ENCODE measurements at places on chromosomes 1 and 21.

GRCh38 chr1:42963378-42964043 lies 4.8 kb upstream of the SLC2A1 start:
- DNase-seq: peak; percentile 86

DNA sequence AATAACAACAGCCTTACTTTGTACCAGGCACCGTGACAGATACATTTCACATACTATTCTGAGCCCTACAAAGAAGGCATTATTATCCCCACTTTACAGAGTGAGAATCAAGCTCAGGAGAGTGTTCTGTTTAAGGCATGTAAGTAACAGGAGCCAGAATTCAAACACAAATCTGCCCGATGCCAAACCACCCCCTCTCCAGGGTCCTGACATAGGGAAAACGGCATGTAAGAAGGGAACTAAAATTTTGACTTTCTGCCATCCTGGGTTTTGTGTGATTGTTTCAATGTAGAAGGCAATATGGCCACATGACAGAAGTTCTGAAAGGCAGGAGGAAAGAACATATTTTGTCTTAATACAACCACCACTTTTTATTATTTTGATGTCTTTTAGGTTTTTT lies 5.5 kb downstream of the FUCA1 start:
- no peak for DNase-seq

DNA sequence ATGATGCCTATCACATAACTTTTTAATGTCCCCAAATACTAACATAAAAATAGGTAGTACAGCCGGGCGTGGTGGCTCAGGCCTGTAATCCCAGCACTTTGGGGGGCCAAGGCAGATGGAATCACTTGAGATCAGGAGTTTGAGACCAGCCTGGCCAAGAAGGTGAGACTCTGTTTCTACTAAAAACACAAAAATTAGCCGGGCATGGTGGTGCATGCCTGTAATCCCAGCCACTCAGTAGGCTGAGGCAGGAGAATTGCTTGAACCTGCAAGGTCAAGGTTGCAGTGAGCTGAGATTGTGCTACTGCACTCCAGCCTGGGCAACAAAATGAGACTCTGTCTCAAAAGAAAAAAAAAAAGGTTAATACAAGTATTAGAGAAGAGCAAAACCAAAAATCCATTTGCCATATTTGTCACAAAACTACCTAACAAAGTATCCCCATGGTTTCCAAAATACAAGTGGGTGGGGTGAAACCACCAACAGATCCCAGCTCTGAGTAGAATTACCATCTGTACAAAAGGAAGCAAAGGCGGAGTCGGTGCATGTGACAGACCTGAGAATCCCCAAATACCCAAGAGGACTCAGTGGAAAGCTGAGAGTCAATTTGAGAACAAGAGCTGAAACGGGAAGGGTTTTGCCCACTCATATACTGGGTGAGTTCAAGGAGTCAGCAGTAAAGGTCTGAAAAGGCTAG lies 113.2 kb downstream of the TOMM20 start:
- DNase-seq: no peak

DNA sequence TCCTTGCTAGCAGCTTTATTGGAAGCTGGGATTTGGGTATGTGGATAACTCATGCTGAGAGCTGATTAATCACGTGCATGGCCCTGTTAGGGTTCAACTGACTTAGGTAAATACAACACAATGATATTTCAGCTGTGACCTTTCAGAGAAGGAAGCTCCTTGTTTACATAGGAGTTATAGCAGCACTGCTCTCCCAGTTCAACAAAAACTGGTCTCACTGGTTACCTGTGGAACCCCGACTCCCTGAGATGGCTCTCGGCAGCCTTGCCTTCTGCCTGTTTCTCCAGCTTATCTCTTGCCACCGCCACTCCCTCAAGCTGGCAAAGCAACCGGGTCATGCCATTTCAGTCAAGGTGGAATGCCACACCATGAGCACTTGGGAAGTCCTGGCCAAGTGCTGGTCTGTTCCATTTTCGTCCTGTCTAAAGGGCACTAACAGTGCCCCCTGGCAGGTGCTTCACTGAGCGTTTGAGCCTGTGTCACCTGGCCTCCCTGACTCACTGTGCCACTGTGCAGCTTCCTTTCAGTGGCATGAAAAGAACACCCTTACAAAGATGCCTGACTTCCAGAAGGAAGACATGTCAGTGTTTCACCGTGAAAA lies 31.6 kb downstream of the DOP1B start:
- DNase-seq: no peak

GRCh38 chr1:171826973-171827372 lies 14.3 kb upstream of the DNM3 start:
- no peak for DNase-seq

DNA sequence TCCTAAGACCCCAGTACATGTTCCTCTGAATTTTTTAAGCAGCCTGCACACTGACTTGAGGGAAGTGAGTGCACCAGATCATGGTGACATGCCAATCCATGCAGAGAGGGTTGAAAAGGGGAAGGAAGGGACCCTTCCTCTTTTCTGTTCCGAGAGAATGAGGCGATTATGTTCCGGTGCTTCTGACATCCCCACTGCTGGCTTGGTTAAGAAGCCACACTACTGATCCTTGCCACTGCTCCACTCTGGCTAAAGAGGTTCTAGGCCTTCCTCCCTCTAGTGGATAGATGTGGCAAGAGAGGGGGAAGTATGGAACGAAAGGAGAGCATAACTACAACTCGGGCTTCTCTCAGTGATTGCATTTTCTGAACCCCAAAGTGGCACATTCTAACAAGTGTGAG lies 1.8 kb upstream of the CYB5R1 start:
- peak; percentile 69 for DNase-seq

GRCh38 chr1:184502161-184502560 lies 115.3 kb downstream of the C1orf21 start:
- DNase-seq: no peak

GRCh38 chr1:68293609-68294366 lies 61.5 kb upstream of the WLS start:
- peak; percentile 23 for DNase-seq

DNA sequence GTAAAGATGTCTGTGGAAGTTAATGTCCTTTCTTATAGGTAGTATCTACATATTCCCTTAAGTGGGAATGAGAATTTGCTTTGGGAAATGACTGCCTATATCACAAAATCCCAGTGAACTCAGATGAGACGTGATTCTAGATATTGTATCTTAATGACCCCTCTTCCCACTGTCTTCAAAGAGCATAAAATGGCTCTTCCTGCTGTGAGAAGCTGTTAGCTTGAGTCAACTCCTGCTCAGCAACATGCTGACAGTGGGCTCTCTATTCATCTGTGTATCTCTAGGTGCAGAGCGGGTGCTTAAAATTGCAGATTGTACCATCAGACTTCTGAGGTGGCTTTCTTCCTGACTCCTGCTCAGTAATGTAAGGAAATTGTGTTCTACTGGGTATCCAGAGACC lies 100.6 kb downstream of the SPAG17 start:
- no peak for DNase-seq

- no peak for DNase-seq
Measured at GRCh38 chr1:201185527-201186128, 5.0 kb upstream of the IGFN1 start.

DNA sequence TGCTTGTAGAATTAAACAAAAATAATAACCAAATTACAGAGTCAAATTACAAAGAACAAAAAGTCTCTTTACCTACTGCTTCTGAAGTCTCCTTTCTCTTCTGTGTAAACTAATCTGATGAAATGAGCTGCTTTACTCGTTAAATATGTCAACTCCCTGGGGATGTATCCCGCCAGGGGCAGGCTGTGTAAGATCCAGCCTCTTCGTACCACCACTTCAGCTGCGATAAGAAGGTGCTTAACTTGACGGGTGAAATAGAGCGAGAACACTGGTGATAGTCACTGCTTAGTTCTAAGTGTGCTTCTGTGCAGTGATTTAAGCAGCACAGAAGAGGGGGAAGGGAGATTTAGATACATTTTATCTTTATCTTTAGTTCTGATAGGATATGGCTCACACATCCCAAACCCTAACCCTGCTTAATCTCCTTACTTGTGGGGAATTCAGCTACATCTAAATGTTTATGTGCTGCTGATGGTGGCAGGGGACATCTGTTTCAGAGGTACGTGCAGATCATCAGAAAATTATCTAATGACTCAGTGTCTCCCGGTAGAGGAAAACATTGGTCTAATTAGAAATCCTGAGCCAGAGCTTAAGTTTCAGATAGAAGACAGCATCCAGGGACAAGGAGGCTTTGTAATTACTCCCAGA lies 46.0 kb downstream of the RHOU start:
- DNase-seq: peak; percentile 36

- peak; percentile 81 for DNase-seq
Measured at GRCh38 chr1:77762072-77762476, 2.4 kb upstream of the USP33 start.
